EL (cell line): ENCODE measurements at places on chromosomes 12 and 14.
A peak's percentile ranks its signal among the peaks of the same experiment; 100 is the strongest.

DNA sequence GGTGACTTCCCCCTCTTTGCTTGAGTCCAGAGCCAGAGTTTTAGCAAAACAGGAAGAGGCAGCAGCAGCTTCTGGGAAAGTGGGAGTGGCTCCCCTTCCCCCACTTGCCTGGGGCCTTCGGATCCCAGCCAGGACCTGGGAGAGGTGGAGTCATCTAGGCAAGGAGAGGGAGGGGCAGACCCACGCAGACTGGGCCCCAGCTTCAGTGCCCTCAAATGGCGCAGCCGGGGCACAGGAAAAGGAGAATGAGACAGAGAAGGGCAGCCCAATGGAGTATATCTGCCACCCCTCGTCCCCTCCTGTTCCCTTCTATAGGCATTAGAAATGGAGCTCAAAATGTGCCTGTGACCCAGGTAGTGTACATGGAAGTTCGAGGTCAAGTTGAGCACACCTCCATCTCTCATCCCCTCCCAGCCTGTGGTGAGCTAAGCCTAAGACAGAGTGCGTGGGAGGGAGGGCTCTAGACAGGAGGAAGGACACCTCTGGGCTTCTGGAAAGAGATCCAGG is 9.3 kb upstream of the HDAC7 start:
- peak; percentile 90 for DNase-seq

DNA sequence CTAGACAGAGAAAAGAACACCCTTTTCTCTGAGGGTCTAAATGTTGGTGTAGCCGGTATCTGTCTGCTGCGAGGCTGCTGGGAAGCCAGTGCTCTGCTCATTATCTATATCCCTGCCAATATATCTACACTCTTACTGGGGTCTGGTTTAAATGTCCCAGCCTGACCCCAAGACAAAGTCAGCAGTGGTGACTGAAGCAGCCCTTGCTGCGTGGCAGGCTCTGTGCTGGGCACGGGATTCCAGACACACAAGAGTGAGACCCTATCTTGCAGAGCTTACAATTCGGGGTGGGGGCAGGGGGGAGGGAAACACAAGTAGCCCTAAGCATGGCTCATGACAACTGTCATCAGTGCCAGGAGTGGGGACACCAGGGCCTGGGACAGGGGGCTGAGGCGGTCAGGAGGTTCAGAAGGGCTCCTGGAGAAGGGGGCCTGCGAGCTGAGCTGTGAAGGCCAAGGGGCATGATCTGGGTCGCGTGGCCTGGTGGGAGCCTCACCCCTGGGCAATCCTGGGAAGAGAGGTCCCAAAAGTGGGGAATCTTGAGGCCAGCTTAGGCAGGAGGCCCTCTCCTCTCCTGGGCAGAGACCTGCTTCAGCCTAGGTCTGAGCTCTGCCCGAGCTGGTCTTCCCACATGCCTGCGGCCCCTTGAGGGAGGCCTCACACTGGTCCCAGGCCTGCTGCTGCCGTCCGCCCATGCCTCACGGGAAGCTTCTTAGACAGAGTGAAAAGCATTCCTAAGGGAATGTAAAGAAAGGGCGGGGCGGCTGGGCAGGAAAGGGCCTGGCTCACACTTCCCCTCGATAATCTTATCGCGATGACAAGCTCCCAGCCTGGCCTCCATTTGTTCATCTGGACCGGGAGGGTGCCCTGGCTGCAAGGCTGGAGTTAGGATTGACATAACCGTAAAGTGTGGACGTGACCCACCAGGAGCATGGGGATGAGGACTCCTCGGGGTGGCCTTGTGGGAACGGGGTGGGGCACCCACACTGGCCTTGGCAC is 7.3 kb upstream of the RCOR1 start:
- DNase-seq = no peak

DNA sequence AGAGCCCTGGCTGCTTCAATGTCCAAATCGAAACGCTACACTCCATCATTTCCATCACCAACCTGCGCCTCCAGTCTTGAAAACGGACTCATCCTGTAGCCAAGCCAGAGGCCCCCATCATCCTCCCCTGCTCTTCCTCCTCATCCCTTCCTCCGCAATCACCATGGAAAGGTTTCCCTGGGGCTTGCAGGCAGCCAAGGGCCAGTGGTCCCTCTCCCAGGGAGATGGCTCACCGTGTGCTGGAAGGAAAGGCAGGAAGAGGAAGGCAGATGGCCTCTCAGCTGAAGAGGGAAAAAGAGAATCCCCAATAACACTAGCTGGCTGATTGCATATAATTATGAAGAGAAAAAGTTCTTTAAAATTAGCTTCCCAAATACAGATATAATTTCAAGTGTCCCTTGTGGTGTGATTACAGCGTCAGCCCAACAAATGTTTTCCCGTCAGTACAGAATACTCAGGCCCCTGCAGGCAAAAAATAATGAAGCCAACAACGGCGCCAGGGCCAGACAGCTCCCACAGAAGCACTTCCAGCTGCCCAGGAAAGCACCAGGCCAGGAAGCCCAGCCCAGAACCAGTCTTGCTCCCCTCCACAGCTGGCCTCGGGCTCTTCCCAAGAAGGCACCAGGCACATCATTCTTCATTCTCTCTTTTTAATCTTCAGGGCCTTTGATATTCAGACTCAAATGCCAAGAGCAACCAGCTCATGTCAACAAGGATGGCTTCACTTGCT is 24.7 kb downstream of the ITPK1 start:
- no peak for DNase-seq

DNA sequence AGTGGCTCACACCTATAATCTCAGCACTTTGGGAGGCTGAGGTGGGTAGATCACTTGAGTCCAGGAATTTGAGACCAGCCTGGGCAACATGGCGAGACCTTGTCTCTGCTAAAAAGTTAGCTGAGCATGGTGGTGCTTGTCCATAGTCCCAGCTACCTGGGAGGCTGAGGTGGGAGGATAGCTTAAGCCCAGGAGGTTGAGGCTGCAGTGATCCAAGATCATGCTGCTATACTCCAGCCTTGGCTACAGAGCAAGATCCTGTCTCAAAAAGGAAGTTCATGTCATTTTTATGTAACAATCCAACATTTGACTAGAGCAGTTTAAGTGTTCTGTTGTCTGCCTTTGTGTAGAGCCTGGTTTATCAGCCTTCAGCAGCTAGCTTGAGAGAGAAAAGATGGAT is 6.2 kb downstream of the OXA1L start:
- DNase-seq = no peak

DNA sequence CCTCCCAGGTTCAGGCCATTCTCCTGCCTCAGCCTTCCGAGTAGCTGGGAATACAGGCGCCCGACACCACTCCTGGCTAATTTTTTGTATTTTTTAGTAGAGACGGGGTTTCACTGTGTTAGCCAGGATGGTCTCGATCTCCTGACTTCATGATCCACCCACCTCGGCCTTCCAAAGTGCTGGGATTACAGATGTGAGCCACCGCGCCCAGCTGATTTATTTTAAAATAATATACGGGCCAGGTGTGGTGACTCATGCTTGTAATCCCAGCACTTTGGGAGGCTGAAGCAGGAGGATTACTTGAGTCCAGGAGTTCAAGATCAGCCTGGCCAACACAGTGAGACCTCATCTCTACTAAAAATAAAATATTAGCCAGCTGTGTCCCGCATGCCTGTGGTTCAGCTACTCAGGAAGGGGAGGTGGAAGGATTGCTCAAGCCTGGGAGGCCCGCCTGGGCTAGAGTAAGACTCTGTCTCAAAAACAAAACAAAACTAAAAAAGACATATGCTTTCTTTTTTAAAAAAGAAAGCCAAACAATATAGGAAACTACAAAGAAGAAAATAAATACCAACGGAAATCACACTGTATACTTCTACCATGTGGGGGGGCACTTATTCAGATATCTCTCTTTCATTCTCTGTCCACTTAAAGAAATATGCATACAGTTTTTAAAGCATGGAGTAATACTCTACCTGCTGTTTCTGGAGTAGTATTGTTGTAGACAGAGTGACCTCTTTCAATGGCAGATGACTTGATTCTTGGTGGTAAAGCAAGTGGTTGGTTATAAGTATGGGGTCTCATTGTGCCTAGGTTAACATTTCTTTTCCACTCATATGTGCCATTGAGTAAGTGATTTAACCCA is 930 bp upstream of the MIA2 start:
- peak; percentile 59 for DNase-seq

GRCh38 chr12:87142342-87142741 is 886.2 kb upstream of the MGAT4C start:
- DNase-seq = no peak

- DNase-seq = no peak
Measured at GRCh38 chr14:80110721-80111120, 100.6 kb downstream of the DIO2 start.

DNA sequence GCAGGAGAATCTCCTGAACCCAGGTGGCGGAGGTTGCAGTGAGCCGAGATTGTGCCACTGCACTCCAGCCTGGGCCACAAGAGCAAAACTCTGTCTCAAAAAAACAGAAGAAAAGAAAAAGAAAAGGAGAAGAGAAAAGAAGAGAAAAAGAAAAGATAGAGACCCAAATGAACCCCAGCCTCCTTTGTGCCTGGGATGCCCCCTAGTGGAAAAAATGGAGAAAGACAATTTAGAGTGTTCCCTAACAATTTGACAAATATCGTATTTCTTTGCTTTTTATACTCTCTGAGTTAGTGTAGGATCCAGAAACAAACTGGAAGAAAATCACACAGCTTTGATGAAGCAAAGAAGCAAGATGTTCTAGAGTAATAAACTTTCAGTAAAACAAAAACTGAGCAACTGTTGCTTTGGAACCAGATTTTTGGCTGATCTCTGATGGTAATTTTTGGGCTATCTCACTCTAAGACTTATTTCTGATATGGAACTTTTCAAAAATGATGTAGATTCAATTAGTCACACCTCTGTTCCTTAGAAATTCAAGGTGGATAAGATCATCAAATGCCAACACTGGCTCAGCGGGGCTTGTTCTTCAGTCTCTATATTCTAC is 18.6 kb upstream of the PRKAB1 start:
- peak; percentile 20 for DNase-seq

- DNase-seq = peak; percentile 46
Measured at GRCh38 chr14:51527073-51527472, 124.6 kb upstream of the FRMD6 start.

DNA sequence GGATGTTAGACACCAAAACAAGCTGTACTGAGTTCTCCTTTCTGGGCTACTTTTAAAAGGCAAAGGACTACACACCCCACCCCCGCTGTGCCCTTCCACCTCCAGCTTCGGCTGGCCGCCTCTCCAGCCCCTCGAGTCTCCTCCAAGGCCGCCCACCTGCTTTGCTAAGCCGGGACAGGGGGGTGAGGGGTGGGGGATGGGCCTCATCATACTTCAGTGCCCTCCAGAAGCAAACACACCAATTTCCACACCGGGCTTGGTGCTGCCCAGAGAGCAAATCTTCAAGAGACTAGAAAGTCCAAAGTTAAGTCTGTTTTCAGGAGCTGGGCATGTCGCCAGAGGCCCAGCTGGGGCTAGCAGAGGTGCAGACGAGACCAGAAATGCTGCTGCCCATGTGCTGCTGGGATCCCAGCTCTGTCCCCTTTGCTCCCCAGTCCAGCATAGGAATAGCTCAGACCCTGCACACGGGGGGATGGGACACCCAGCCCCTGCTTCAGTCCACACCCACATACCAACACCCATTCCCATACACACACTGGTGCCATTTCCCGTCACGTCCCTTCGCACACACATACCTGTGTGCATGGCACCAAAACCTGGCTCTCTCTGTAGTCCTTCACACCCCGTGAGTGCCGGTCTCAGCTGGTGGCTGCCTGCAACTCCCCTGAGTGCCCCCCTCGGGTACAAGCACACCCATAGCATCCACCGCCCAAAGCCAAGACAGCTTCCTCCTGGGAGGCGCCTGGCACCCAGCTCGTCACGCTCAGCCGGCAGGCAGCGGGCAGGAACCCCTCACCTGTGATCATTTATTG is 1.0 kb downstream of the SLC6A12 start:
- no peak for DNase-seq

DNA sequence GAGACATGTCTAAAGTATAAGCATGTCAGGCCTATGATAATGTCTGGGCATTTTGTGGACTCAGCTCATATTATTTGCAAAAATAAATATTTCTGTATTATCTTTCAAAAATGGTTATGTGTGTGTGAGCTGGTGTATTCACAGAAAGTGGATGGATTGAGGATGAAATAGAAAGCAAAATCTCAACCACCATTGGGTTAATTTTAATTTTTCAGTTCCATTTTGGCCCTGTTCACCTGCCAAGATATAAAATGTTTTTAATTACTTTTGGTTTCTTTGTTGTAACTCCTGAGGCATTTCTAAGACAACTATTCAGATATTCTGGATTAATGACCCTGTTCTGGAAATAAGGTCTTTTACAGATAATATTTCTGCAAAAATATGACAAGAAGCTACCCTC is 232.7 kb upstream of the PPFIA2 start:
- DNase-seq = no peak

GRCh38 chr12:52992699-52993557 is 13.3 kb upstream of the EIF4B start:
- DNase-seq = peak; percentile 71

DNA sequence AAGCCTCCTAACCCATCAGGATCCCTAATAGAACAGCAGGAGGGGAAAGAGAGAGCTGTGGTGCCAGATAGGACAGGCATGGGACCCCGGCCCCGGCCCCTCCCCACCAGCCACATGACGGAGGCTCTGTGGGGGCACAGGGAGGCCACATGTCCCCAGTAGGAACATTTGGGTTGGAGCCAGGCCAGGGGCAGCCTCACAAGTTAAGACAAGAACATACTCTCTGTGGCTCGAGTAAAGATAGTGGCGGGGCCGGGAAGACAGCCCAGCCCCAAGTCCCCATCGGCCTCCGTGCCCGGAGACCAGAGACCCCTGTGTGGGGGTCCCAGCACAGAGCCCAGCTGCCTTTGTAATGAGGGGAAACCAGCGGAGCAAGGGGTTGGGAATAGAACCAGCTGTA is 78.6 kb upstream of the GALNT9 start:
- no peak for DNase-seq

DNA sequence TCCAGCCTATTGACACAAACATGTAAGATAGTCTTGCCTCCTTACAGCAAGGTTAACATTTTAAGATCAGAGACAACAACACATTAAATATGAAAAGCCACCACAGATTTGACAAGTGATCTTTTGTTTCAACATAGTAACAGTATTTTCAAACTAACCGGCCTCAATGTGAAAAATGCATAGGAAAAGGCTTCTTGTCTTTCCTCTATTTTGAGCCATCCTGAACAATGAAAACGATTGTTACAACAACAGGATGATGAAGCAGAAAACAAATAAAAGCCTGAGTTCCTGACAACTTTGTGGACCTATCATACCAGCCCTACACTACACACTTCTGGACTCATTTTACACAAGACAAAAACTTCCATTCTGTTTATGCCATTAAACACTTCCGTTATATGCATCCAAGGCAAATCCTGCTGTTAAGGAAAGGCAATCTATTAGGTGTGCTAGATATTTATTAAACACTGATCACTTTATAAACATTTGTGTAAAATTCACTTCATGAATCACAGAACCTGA is 37.3 kb downstream of the BAZ1A start:
- DNase-seq = no peak

GRCh38 chr14:77105145-77105939 is 7.3 kb downstream of the CIPC start:
- DNase-seq = no peak

DNA sequence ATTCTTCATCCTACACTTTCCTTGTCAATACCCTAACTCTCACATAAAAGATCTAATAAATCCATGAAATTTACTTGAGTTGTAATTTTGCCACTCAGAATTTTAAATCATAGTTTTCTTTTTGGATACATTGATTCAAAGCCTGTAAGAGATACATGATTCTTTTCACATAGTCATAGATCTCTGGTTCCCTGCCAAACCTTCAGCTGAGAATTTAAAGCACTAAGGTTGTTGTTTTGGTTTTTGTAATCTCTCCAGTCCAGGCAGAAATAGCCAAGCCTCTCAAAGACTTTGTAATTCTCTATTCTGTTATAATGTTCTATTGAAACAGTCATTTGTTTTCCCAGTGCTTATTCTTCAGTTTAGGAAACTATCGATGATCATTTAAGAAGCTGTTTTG is 273.9 kb downstream of the TRHDE start:
- peak; percentile 22 for DNase-seq
